Endothelial cell (in vitro differentiated cells): ENCODE measurements at places on chromosomes 1 and 21. TPM values are rescaled to one million over a fixed set of nuclear protein-coding genes. Genes with fewer than 3 reads are reported as not detected.

- DNase-seq = no peak
Measured at GRCh38 chr1:59833991-59834390, 19.2 kb downstream of the HOOK1 start.

DNA sequence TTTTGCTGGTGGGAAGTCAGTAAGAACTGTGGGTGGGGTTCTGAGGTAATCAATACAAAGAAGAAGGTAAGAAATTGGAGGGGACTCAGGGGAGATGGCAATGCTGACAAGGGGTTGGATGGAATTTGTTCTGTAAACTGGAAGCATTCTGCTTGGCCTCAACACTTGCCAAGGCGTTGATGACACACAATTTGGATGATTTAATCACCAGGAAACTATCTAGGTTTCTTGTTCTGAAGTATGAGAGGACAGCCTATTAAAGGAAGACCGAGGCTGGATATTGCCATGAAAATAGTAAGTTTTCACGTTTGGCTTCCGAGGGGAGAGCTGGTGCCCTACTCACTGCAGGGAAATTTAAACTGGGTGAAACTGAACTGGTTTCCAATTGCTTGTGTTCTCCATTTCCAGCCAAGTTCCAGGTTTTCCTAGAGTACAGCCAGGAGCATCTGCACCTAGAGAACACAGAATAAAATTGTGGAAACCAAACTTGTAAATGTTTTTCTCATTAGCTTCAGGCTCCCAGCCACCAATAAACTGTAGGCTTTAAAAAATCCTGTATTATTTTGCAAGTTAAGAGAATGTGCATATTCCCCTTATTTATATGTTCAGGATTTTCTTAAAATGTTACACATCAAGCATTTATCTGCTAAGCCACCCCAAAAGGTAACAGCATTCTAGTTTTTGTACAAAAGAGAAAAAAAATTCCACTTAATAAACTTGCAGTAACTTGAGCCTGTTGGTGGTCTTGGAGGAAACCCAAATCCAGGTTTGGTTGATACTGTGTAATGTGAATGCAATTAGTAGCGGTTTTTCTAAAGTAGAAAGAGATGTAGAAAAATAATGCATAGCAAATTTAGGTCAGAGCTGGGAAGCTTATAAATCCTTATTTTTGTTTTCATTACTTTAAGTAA, 53.8 kb downstream of the ROR1 start:
- DNase-seq = no peak

DNA sequence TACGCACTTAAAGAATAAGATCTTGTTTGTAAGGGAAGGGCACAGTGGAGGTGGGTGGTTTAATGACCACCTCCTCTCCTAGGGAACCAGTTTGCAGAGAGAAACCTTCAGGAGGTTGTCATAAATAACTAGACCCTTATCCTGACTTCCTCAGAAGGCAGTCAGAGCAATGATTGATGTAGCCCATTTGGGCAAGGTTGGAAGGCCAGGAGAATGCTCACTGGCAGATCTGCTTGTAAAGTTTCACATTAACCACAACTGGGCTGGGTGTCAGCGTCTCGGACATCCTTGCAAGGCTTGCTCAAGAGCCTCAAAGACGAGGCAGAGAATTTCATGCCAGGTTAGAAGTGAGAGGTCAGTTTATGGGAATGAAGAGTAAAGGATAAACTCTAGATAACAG, 87.6 kb upstream of the TRABD2B start:
- no peak for DNase-seq

DNA sequence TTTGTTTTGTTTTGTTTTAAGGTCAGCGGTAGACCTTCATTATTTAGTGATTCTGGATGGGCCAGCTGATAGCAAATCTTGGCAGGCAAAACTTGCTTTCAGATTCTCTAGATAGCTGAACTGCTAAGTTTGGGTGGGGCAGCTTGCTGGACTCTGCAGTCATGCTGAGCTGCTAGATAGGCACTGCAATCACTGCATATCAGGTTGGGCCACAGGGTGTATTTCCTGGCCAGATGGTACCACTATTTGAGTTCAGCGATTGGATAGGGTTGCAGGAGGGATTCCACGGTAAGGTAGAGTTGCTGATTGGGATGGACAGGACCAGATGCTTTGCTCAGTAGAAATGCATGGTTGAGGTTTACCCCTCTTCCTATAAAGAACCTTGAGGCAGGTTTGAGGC, 579.3 kb upstream of the ADGRL4 start:
- no peak for DNase-seq

DNA sequence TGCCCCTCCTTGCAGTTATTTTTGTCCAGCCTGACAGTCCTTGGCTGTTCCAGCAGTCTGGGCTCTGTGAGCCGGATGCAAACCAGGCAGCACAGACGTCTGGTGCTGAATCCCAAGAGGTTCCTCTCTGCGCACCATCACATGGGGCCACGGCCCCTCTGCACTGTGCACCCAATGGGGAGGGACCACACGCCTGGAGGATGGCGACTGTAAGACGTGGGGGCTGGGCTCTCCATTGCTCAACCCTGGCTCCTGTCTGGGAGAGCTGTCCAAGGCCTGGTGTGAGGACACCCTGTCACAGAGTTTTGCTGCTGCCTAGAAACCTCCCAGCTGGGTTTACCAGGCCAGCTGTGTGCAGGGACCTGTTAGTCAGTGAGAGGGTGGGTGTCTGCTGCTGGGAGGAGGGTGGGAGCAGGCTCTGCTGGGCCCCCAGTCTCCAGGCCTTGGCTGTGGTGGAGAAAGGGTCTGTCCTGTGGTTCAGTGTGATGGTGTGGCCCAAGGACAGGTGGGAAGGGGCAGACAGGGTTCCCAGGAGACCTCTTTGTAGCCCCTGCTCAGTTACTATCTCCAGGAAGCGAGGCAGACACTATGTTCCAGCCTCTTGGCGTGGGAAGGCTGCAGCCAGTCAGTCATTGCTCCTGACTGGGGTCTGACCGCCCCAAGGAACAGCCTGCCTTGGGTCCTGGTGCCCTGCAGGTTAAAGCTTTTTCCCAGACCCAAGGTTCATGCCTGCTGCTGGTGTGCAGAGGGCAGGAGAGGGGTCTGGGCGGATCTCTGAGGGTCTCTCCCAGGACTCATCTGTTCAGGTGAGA, 13.8 kb downstream of the HEYL start:
- no peak for DNase-seq

DNA sequence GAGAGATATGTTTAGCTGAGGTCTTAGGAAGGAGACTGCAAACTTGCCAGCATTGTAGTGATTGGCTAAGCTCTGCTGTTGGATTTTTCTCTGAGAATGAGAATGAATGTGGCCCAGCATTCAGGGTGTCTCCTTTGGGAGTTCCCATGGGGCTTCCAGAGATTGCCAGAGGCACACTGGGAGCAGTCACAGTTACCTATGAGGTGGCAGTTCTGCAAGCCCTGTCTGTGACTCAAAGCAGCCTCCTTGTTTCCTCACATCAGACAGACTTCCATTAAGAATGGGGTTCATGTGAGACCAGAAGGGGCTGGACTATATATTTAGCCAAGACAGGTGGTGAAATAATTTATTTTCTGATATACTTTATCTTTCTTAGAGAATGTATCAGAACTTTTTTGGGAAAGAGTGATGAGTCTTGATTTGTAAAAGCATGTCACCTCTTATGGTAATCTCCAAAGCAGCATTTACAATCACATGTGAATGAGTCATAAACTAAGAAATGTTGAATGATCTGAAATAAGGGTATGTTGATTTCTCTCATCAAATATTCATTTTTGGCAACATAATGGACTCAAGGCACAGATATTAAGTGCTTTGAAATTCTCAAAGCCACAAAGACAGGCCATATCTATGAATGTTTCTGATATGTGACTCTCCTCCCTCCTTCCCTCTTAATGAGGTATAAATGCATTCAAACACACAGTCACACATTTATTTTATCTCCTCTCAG, 9.5 kb upstream of the SLC19A2 start:
- DNase-seq = no peak

DNA sequence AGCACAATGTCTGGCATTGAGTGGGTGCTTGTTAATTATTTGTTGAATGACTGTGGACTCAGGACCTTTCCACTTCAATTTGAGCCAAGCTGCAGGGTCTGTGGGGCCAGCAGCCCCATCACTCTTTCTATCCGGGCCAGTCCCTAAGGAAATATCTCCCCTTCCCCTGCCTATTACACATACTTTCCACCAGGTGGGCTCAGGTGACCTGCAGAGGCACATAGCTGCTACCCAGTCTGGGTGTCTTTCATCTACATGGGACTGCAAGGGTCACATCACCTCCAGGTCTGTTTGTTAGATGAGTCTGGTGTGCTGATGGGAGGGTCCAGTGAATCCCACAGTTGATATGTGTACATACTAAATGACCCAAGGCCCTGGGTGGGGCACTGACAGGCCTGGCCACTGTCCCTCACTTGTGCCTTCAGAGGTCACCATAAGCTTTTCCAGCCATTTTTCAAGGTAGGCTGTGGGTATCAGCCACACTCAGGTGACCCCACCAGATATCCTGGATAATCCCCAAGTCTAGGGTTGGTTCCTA, 59.5 kb upstream of the KDM4A start:
- no peak for DNase-seq

DNA sequence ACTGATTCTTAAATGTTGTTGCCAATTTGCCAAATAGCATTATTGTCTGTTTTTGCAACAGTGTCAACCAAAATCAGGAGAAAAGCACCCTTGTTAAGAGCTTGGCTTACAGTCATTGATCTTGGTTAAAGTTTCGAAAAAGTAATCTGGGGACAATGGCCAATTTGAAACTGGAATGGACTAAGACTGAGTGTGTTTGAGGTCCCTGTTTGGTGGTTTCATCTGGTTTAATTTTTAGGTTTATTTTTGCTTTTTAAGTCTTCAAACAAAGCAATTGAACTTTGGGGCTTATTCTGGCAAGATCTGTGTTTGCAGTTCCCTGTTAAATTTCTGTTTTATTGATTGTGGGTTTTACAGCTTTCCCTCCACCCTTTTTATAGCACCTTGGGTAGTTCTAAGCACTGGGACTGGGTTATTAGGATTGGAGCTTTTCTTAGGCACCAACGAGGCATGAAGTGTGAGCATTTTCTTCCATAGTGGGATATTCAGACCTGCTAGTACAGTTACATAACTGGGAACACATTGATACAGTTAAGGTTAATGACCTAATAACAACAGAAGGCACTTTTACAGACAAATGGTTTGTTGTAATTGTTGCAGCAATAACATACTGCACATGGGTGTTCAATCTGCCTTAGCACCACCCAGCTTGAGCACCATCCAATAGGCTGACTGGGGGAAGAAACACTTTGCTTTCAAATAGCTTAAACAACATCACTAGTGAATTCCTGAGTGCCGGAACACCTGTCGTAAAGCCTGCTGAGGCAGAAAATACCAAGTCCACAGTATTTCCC, 40.6 kb upstream of the MAP10 start:
- no peak for DNase-seq

SELP gene
- 0.21 TPM for total RNA-seq
